ENCODE measurements at places on chromosomes 5 and 9.

DNA sequence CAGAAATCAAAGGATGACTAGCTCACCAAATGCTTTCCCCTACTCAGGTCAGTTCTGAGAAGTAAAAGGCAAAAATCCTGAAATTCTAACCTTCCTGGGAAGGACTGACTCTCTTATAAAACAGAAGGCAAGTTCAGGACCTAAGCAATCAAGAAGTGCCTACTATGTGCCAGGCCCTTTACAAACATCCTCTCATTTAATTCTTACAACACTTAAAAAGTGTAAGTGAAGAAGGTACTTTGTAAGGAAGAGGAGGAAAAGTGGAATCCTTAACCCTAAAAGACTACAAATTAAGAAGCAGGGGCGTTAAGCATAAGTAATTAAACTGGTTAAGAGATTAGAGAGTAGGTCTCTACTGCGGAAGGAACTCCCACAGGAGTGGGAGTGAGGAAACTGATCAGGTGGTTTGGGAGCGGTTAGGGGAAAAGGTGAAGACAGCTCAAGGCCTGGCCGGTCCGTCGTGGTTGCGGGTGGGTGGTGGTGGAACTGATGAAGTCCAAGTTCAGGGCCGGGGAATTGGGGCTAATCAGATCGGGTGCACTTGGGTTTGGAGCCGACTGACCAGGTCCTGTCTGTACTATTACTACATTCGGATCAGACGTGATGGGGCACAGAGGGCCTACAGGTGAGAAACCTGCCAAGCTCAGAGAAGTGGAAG is 839 bp downstream of the MED27 start:
- no peak for DNase-seq

- no peak for DNase-seq
These were observed 5.7 kb downstream of the ALG2 start for GRCh38 chr9:99216073-99216472.

DNA sequence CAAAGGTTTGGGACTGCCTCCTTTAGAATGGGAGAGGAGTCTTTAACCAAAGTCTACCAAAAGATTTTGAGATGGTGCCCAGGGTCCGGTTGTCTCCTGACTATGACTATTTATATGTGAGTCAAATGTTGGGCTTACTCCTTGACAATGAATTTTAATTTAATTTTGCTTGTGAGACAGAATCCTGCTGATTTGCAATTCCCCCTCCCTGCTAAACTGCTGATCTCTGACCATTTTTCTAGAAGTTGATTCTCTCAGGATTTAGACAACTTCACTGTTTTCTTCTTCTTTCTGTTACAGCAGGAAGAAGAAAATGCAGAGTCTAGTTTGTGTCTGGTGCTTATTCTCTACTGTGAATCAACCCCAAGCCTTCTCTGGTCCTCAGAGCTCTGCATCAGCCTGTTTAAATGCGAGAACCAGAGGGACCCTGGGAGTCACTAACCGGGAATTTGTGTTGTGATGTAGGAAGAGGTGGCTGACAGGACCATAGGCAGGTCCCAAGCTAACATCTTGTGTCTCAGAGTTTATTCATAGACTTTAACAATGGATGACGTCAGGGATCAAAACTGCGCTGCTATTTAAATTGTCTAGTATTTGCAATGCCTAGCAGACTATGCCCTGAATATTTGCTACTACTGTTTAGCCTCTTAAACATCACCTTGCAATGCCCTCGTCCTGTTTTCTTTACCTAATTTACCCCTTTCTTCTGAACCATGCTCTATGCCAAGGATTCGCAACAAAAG is 124.0 kb upstream of the TAF11L2 start:
- no peak for DNase-seq

DNA sequence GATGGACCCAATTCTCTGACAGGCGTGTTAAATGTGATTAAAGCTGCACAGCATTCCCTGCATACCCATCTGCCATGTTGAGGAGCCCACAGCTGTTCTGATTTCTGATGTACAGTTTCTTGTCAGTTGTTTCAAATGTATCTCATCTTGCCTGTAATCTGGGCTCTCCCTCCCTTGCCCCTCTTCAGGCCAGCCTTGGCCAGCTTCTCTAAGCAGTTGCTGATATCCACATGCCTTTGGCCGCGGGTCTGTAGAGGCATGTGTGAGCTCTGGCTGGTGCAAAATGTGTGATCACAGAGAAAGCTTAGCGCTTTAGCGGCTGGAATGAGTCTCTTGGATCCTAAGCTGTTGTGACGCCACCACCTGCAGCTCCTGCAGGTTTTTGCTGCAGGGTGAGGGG is 332.0 kb downstream of the MLLT3 start:
- DNase-seq = no peak

- DNase-seq = no peak
These were observed 25.7 kb downstream of the CARD6 start for GRCh38 chr5:40866844-40867243.

- DNase-seq = no peak
These were observed 28.6 kb upstream of the TNC start for GRCh38 chr9:115146581-115147021.

- no peak for DNase-seq
These were observed 1.3 kb downstream of the MOB3B start for GRCh38 chr9:27528076-27528885.

- DNase-seq = no peak
These were observed 45.0 kb upstream of the PHF2 start for GRCh38 chr9:93531374-93531773.

DNA sequence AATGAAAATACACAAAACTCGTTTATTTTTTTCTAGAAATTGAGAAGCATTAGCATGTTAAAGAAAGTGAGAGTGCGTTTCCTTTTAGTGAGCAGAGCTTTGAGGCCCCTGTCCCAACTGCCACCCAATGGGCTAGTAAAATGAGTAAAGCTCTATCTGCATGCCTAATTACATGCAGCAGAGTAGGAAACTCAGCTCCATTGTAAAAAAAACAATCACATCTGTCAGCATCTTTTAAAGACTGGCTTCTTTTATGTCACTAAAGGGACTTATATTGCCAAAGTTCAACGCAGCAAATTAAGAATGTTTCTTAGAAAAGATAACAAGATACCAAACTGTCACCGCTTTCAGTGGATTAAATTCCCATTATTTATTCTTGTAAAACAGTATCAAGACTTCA is 154.0 kb downstream of the SNCAIP start:
- DNase-seq = no peak

DNA sequence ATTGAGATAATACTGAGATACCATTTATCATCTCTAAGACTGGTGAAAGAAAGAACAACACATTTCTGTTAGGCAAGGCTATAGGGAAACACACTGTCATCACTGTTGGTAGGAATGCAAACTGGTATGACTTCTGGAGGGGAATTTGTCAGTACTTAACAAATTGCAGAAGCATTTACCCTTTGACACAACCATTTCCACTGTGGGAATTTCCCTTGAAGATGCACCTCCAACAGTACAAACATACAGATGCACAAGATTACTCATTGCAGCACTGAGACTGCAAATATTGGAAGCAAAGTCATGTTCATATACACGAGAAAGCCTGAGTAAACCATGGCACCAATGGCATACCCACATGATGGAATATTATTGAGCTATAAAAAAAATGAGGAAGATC is 17.6 kb downstream of the GM2A start:
- no peak for DNase-seq

DNA sequence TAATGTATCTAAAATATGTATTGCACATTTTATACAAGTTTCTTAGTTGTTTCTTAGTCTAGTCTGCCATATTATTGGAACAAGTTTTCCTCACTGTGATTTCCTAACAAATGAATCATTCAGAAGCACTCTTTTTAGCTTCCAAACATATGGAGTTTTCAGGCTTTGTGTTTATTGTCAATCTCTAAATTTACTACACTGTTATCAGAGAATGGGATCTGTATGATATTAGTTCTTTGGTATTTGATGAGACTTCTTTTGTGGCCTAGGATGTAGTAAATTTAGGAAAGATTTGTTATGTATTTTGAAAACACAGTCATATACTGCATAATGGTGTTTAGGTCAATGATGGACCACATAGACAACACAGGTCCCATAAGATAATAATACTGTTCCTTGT is 25.7 kb downstream of the SREK1IP1 start:
- no peak for DNase-seq

DNA sequence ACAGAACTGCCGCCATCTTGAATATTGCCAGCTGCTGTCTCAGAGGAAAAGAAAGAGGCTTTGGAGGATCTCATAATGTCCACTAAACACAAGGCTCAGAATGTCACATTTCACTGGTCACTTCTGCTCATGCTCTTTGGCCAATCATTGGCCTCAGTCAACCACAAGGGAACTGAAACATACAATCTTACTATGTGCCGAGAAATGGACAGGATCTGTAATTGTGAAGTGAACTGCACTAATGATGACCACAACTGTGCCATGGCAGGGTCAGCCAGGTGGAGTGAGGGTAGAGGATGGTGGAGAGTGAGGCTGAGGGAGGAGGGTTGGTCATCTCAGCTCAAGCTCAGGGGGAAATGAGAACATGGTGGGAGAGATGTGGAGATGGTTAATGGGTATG is 32.8 kb downstream of the GDNF start:
- DNase-seq = no peak

DNA sequence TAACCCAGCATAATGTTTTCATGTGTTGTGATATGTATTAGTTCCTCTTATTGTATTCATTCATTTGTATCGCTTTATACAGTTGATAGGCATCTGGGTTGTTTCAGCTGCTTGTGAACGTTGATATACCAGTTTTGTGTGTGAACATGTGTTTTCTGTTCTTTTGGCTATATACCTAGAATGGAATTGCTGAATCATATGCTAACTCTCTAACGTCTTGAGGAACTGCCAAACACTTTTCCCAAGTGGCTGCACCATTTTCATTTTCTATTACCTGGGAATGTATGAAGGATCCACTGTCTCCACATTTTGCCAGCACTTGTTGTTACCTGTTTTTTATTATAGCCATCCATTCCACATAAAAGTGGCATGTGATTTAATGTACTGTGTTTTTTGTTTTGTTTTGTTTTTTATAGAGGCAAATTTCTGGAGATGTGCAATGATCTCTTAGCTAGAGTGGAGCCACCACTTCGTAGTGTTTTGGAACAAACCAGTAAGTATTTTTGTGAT is 34.6 kb downstream of the HSPA4 start:
- no peak for DNase-seq

- DNase-seq = no peak
These were observed 942 bp downstream of the PHF2 start for GRCh38 chr9:93577078-93577974.

- no peak for DNase-seq
These were observed 274.9 kb downstream of the EFNA5 start for GRCh38 chr5:107395632-107396350.

GRCh38 chr5:170263906-170264305 is 31.1 kb downstream of the C5orf58 start:
- DNase-seq = no peak

DNA sequence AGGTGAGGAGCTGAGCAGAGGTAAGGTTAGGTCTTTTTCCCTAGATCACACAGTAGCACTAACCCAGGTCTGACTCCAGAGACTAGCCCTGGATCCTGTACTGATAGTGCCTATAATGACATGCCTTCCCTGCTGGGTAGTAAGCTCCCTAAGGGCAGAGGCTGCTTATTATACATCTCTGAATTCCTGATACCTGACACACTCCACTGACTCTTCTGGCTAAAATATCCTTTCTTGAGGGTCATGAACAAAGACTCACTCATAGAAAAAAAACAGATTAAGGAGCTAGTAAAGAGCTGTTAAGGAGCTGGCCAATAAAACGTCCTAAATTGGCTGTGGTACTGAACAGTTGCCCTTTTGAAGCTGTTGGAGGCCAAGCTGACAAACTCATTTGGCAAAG is 149.0 kb upstream of the ITGA1 start:
- DNase-seq = peak; percentile 30

GRCh38 chr9:109101202-109101595 is 18.5 kb downstream of the TMEM245 start:
- DNase-seq = no peak

DNA sequence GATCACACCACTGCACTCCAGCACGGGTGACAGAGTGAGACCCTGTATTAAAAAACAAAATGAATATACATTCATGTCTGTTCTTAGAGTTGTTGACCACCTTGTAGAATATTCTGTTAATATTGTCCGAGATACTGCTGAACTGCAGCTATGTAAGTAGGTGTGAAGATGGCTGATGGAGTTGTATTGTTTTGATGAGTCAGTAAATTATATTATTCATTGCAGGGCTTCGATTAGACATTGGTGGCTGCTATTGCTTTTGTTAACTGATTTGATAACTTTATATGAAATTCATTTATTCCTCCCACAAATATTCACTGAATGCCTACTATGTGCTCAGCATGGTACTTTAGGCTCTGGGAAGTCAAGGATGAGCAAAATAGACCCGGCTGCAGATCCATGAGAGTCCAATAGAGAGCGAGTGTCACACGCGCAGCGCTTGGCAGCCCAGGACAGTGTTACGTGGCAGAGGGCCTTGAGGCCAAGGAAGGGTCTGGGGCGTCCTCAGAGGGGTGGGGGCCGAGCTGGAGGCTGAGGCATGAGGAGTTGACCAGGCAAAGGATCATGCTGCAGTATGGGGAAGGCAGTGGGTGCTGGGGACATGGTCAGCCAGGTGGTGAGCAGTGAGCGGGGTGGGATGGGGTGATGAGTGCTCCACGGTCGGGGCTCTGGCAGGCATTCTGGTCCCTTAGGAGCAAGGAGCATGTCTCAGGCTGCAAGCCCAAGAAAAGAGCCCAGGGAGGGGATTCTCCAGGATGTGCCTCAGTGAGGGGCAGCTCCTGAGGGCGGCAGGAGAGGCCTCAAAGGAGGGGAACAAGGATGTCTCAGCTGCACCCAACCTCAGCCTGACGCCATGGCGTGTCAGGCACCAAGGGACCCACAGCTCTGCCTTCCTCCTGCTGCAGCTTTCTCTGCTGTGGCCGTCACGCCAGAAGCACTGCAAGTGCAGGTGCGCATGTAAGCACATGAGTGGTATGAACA is 243.5 kb downstream of the GADD45G start:
- no peak for DNase-seq

GRCh38 chr5:14036947-14037346 is 92.5 kb upstream of the DNAH5 start:
- no peak for DNase-seq

GRCh38 chr5:135337064-135337463 is 62.0 kb downstream of the MACROH2A1 start:
- no peak for DNase-seq

- no peak for DNase-seq
These were observed 51.9 kb upstream of the SHB start for GRCh38 chr9:38120961-38121360.

DNA sequence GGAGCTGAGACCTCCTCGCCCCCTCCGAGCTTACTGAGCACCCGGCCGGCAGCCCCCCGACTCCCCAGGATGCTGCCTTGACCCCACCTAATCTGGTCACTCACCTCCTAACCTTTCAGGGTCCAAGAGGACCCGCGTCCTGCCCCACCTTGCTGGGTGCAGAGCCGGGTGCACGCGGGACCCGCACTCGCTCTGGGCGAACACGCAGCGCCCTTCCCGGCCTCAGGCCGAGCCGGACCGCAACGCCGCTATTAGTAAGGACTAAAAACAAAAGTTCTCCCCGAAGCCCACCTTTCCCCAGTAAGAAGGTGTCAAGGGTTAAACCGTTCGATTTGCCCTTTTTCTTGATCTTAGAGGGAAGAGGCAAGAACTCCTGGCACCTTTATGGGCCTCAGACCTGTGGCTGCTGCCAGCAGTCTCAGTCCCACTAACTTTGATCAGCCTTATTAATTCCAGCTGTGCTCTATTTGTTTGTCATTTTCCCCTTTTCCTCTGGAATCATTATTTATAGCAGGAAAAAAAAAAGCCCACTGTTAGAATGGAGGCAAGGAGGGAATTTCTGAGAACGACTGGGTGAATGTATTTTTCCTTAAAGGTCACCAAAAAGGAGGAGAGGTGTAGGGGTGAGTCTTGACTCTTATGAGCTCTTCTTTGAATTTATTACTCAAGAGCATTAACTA is 10.5 kb downstream of the IRX2 start:
- DNase-seq = no peak
